ENCODE measurements at places on chromosomes 3 and 15.

GRCh38 chr15:54815556-54815955 is 381.2 kb downstream of the RSL24D1 start:
- no peak for DNase-seq

GRCh38 chr15:90200534-90201129 is 498 bp upstream of the SEMA4B start:
- DNase-seq, result no peak

DNA sequence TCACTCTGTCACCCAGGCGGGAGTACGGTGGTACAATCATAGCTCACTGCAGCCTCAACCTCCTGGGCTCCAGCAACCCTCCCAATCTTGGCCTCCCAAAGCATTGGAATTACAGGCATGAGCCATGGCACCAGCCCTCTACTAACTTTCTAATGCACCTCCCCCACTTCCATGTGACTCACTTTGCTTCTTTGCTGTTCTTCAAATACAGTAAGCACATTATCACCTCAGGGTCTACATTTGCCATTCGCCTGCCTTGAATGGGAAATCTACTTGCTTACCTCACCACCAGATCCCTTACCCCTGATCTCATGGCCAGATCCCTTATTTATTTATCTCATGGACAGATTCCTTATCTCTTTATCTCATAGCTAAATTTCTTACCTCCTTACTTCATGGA is 235.3 kb downstream of the KCNMB2 start:
- DNase-seq, result no peak

DNA sequence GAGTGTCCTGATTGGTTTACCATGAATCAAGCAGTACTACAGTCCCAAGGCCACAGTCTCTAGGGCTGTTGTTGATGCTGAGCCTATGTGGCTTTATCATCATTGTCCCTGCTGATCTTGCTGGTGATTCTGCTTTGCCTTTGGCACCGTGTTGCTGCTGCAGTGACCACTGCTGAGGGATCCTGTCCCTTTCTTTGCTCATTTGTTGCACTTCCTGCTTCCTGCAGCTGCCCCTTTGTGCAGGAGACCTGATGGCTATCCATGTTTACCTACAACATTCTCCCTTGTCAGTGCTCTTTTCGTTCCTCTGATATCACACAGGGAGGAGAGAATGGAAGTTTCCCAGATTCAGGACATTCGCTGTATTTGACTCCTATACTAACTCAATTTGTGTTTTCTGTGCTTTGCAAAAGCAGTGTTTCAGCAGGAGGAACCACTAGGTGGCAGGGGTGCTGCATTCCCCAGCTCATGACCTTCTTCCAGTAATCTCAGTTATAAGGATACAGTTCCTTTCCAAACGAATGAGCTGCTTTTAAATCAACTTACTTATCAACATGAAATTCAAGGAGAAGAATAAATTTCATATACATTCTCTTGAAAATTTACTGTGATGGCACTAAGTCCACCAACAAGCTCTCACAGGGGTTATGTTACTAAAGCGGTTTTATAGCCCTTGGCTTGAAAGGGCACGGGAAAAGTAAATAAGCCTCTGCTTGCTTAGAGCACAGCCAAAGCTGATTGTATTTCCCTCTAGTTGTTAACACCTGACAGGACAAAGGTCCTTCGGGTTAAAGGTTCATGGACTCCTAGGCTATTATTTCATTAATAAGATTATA is 9.7 kb upstream of the THUMPD3 start:
- DNase-seq, result peak; percentile 62

DNA sequence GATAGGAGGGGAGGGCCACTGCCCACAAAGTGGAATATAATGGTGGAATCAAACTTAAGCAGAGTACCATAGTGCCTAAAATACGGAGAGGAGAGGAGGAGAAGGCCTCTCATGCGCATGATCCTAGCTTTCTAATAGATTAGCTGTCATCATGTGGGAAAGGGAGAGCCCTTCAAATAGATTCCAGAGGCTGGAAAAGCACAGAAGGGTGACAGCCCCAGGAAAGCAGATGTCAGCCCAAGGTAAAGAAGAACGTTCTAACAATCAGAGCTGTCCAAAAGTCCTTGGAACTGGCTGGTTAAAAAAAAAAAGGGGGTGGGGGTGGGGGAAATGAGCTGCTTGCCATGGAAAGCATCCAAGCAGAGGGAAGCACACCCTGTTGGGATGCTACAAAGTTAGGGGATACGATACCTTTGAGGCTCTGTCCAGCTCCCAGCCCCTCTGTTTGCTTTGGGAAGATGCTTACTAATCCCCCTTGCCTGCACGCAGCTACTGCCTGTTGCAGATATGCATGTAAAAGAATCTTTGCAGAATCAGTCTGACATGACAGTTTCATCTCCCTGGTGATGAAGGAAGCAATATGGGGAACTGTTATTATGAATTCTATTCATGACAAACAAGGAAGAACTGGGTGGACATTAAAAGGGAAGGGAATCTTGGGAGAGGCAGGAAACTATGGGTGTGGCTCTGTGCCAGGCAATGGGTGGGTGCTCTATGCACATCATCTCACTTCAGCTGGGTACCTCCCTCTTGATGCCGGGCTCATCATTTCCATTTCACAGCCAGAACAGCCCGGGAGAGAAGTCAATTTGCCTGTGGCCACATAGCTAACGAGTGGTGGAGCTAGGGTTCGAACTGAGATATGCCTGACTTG is 10.1 kb upstream of the LMCD1 start:
- no peak for DNase-seq

- DNase-seq, result no peak
These were observed 22.6 kb downstream of the RASGRF1 start for GRCh38 chr15:79067969-79068368.

DNA sequence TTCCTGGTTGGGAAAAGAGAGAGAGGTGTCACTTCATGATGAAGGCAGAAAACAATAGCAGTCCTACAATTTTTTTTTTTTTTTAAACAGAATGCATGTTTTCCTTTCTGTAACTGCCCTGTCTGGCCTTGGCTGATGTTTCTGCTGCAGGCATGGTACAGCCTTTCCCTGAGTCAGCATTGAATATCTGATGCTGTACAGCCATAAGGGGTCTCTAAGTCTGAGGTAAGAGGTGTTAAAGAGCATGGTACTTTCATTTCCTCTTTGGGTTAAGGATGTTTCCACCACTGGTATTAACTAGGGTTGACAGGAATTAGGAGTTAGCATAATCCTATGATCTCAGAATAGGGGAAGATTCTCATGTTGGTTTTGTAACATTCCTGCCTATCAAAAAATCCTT is 147.4 kb downstream of the CHST2 start:
- no peak for DNase-seq

GRCh38 chr15:70806992-70807712 is 43.8 kb upstream of the UACA start:
- DNase-seq, result no peak

DNA sequence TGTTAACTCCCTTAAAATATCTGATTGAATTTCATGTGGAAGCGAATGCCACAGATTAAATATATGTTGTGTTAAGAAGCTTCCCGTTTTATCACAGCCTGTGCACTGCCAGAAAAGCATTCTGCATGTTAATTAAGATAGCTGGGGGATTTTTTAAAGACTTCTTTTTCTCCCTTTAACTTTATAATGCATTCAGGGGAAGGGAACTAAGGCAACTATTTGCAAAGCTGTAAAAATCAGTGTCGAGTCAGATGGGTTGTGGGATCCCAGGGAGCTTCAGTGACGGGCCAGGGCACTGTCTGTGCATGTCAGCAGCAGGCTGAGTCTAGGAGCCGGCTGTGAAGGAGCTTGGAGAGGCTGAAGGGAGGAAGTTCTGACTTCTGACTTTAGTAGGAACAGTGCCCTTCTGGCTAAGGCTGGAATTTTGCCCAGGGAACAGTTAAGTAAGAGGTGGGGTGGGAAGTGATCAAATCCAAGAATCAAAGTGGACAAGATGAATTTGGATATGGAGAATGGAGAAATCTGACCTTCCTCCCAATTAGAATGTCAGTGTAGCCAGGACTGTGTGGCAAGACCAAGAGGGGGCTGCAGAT is 77.7 kb downstream of the ABHD5 start:
- no peak for DNase-seq

DNA sequence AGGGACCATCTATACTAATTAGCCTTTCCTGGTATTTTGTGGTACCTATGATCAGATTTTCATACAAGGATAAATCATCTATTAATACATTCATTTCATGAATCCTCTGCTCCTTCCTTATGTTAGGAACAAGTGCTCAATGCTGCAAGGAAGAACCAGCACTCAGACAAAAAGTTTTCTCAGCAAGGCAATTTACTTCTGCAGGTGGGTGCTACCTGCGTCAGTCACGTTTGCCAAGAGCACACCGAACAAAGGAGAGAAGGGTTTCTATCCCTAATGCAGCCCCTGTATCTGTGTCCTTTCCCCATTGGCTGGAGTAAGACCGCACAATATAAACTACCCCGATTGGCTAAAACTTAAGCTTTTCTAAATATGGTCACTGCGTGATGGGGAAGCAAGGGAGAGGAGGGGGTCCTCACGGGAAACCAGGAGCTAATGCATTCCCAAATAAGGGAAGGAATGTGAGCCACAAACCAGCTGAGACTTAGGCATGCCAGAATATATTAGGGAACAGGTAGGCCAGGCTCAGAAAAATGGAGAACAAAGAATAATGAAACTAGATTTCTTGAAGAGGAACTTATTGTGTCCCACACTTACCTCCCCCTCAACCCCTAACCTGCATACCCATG is 76.5 kb downstream of the AQR start:
- DNase-seq, result no peak

GRCh38 chr15:60477164-60477563 is 1.8 kb downstream of the ICE2 start:
- DNase-seq, result no peak

DNA sequence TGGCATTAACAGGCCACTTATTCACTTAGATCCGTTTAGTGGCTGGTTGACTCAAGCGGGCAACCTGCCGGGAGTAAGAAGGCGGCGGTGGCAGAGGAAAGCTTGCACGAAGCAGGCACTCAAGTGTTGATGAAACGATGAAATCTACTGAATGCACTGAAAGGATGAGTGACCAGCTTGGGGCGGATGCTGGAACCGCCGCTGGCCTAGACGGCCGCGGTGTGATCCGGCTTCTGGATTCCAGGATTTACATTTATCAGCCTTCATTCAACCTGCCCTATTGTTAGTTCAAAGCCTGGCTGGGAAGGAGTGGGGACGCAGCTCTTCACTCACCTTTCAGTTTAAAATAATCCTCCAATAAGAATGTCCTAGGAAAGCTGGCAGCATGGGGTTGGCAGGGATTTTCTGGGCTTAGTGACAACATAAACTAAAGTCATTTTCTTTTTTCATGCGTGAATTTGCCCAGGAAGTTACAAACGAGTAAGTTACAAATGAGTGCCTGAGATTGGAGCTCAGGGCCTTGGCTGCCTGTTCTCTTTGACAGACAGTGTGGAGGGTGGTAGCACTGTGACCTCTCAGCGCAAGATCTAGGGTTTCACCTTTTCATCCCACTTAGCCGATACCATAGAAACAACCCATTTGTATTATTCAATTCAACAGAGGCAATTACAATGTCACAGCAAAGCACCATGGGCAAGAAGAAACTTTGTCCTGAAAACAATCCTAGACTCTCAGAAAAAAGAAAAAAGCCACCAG is 1.1 kb upstream of the PLCH1 start:
- no peak for DNase-seq

DNA sequence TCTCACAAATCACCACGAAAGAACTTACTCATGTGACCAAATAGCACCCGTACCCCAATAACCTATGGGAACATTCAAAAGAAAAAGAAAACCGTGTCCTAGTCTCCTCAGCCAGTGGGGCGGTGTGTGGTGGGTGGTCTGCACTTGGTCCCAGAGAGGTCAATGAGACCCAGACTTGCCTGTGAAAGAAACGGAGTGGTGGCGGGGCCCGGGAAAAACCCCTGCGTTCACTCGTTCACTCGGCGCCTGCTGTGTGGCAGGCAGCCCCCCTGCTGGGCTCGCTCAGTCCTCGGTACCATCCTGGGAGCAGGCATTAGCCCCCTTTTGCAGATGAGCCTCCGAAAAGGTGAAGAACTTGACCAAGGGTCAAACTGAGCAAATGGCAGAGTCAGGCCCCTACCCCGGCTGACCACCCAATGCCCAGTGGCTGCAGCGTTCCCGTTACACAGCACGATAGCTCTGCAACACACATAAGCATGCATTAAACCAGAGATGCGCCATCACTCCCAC is 36.0 kb downstream of the ZDHHC19 start:
- DNase-seq, result no peak

DNA sequence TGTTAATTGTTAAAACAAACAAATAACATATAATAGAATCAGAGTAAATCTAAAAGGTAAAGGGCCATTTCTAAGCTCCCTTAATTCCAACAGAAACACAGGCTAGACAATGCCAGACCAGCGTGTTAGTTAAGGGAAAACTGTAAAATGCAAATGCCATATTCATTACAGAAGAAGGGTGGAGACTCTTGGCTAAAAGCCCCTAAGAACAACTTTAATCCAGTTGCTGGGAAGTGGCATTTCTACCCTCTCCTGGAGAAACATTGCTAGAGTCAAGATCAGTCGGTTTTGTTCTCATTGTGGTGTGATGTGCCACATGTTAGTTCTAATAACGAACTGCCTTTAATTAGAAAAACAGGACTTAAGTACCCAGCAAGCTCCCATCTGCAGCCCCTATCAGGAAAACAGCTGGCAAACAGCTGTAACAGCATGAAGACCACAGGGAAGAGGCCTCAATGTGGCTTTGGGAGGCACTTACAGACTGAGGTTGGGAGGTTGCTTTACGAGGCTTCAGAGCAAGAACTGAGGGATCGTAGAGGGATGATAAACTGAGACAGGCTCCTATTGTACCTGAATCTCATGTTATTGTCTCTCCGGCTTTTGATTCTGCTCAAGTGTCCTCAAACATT is 1134.8 kb downstream of the ROBO1 start:
- DNase-seq, result no peak

- no peak for DNase-seq
These were observed 25.7 kb upstream of the WNT5A start for GRCh38 chr3:55512571-55513343.

GRCh38 chr3:110456438-110457138 is 615.0 kb upstream of the NECTIN3 start:
- DNase-seq, result no peak

- DNase-seq, result no peak
These were observed 217.9 kb upstream of the KCNMB2 start for GRCh38 chr3:178318340-178318739.

GRCh38 chr15:44710236-44711095 is 657 bp downstream of the PATL2 start:
- DNase-seq, result peak; percentile 61

- no peak for DNase-seq
These were observed 390.4 kb upstream of the PROK2 start for GRCh38 chr3:72175296-72175858.

GRCh38 chr3:110174908-110175307 is 837.6 kb upstream of the DPPA4 start:
- no peak for DNase-seq

- peak; percentile 32 for DNase-seq
These were observed 14.2 kb downstream of the CRBN start for GRCh38 chr3:3165241-3165640.

- DNase-seq, result no peak
These were observed 16.1 kb downstream of the CASR start for GRCh38 chr3:122199552-122199951.

DNA sequence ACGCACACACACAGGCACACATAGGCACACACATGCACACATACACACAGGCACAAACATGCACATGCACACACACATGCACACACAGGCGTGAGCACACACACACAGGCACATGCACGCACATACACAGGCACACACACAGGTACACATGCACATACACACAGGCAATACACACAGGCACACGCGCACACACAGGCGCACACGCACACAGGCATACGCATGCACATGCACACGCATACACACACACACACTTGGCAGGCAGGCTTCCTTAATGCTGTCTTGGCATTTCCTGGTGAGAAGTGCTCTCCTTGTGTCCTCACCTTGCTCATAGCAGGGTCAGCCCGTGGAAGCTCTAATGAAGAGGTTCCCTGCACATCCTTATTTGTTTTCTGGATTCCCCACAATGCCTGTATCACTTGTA is 8.4 kb upstream of the SLCO2A1 start:
- no peak for DNase-seq

Data from CD4-positive, alpha-beta T cell treated with Interleukin-4 for 4 hours (primary cell).